ENCODE measurements at places on chromosomes 13 and 19.
A peak's percentile ranks its signal among the peaks of the same experiment; 100 is the strongest.

DNA sequence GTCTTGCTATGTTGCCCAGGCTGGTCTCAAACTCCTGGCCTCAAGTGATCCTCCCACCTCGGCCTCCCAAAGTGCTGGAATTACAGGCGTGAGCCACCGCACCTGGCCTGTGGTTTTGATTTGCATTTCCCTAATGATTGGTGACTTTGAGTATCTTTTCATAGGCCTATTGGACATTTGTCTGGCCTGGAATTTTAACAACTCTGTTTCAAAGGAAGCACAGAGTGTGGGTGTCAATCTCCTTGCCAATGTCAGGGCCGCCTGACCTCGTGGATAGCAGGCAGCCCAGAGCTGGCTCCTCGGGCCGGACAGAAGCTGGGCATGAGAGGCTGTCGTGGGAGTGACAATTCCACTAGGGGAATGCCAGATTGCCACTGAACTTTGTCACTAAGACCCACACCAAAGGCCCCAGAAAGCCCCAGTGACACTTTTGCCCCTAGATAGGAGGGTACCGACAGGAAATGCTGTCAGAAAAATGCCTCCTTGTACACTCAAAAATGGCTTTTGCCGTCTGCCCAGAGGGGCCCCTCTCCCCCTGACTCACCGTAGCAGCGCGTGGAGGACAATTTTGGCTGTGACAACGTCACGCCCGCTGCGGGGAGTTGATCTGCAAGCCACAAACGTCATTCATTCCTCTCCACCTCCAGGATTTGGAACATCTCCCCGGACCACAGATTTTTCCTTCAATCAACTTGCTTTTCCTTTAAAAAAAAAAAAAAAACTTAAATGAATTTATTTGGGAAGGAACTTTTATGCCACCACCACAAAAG is 11.7 kb upstream of the ADGRE5 start:
- peak; percentile 75 for DNase-seq

GRCh38 chr19:5615756-5616327 is 6.7 kb downstream of the SAFB2 start:
- no peak for DNase-seq

DNA sequence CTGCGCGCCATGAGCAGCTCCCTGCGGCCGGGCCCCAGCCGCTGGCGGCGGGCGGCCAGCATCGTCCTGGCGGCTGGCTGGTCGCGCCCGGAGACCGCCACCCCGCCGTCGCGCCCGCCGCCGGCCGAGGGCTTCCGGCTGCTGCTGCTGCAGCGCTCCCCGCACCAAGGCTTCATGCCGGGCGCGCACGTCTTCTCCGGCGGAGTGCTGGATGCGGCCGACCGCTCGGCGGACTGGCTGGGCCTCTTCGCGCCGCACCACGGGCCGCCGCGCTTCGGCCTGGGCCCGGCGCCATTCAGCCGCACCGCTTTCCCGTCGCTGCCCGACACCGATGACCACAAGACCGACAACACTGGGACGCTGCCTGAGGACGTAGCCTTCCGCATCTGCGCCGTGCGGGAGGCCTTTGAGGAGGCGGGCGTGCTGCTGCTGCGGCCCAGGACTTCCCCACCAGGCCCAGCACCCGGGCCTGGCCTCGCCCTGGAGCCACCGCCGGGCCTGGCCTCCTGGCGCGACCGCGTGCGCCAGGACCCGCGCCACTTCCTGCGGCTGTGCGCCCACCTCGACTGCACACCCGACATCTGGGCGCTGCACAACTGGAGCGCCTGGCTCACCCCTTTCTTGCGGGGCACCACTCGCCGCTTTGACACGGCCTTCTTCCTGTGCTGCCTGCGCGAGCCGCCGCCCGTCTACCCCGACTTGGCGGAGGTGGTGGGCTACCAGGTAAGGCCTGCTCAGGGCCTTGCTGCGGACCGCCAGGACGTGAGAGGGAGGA is 518 bp downstream of the NUDT19 start:
- DNase-seq: peak; percentile 77

GRCh38 chr13:110716247-110716515 is 2.7 kb downstream of the ING1 start:
- DNase-seq: no peak

GRCh38 chr13:73162912-73163911 is 104.4 kb downstream of the KLF5 start:
- no peak for DNase-seq

- DNase-seq: no peak
Measured at GRCh38 chr13:113666951-113667701, at the start of gene GRK1. GRK1 (plus strand) TSS chr13:113667219; CDS start chr13:113667387, 168 bp downstream.

- no peak for DNase-seq
Measured at GRCh38 chr13:20074966-20075365, 85.9 kb downstream of the GJA3 start.

DNA sequence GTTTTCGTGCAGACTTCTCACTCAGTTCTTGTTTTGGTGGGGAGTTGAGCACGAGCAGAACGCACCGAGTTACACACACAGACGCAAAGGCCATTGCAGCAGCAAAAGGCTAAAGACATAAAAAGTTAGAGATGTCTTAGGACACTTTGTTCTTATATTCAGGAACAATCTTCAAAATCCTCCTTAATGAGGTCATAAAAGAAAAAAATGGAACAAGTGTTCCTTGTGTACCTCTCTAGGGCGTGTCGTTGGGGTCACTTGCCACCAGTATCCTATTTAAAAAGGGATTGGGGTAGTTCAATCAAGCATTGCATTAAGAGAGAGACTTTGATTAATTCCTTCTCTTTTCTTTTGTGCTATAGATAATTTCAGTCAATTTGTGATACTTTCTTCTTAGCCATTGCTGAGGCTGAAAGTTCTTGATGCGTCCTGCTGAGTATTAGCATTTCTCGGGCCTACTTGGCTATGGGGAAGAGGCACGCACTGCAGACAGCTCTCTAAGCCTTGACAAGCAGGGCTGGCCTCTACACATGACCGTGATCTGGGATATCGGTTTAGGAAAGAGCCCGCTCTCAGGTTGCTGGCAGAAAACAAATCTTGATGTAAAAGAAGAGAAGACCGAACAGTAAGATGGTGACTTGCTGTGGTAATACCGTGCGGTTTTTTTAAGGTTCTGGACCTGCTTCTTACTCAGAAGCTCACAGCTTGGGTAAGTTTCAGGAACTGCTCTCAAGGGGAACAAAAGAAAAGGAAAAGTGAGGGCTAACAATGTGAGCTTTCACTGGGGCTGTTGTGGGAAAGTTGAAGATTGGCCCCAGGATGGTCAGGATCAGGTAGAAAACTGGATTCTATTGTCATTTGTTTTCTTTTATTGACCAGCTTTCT is 223.6 kb downstream of the TM9SF2 start:
- DNase-seq: no peak

GRCh38 chr13:114185182-114185971 is 6.3 kb downstream of the CFAP97D2 start:
- DNase-seq: no peak

- DNase-seq: no peak
Measured at GRCh38 chr19:54696117-54696548, 28.1 kb upstream of the KIR3DL3 start.

DNA sequence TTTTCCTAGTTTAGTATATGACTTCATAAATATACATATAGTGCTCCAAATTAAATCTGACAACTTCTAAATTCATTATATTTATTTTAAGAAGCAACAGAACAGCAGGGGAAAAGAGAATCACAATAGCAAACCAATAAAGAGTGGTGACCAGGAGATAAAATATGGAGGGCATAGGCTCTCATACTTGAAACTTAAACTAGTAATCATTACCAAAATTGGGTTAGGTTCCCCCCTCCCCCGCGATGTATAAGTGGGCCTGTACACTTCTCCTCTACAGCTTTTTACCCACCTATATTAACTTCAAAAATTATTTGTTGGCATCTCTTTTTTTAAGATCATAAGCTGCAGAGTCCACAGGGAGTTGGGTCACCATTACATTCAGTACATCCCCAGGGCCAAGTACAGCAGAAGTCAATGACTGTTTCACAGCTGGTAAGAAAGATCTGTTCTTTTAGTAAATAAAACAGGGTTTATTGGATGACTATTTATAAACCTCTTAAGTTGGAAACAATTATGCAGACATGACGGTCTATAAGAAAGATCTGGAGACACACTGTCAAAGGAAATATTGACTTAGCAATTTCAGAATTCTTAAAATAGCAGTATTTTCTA is 29.4 kb downstream of the KLF12 start:
- DNase-seq: no peak

DNA sequence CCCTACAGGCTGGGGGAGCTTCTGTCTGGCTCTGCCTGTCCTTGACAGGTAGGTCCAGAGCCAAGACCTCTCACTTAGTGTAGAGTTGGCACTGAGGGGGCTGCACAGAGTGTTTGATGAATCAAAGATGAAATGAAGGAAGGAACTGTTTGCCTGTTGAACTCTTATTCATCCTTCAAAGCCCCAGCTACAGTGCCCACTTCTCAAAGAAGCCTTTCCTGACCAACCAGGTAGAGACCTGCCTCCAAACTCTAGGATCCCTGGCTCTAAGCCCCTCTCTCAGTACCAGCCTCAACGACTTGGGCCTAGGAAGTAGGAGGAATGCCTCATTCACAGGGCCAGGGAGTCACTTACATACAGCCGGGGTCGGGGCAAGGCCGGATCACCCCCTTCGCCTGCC is 9.1 kb upstream of the TMEM161A start:
- no peak for DNase-seq

GRCh38 chr19:3979289-3979673 is 6.0 kb downstream of the EEF2 start:
- DNase-seq: no peak

DNA sequence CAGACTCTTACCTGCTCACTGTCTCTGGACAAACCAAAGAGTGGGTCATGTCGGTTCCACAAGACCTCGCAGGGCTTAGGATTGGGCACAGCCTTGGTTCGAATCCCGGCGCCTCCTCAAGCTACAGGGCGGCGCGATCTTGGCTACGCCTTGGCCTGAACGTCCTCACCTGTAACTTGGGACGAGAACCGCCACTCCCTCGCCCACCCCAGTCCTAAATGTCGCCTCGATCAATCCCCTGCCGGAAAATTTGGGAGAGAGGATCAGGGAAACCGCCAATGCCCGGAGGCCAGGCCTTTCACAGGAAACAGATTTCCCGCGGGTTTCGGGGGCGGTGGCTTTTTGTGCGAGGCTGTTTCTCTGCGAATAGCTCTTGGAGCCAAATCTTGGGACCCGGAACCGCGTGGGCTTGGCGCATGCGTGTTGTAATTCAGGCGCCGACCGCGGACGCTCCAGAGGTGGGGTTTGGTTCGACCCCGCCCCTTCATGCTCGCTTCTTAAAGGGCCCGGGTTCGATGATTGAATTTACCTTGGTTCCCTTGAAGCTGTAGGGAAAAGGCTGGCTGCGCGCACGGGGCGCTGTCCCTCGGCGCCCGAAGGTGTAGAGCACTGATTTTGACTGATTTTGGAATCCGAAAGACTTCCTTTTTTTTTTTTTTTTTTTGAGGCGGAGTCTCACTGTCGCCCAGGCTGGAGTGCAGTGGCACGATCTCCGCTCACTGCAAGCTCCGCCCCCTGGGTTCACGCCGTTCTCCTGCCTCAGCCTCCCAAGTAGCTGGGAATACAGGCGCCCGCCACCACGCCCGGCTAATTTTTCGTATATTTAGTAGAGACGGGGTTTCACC is at the start of gene NR2C2AP:
Gene NR2C2AP, minus strand, starts transcription at position 403 of the 845 bp plus-strand sequence. Its CDS starts 354 bp downstream, at position 49.
- peak; percentile 79 for DNase-seq

- no peak for DNase-seq
Measured at GRCh38 chr19:38173291-38174041, 50.6 kb downstream of the DPF1 start.

- DNase-seq: no peak
Measured at GRCh38 chr19:47003611-47004465, 15.8 kb upstream of the NPAS1 start.

- DNase-seq: no peak
Measured at GRCh38 chr13:42064259-42064658, 15.8 kb downstream of the DGKH start.

DNA sequence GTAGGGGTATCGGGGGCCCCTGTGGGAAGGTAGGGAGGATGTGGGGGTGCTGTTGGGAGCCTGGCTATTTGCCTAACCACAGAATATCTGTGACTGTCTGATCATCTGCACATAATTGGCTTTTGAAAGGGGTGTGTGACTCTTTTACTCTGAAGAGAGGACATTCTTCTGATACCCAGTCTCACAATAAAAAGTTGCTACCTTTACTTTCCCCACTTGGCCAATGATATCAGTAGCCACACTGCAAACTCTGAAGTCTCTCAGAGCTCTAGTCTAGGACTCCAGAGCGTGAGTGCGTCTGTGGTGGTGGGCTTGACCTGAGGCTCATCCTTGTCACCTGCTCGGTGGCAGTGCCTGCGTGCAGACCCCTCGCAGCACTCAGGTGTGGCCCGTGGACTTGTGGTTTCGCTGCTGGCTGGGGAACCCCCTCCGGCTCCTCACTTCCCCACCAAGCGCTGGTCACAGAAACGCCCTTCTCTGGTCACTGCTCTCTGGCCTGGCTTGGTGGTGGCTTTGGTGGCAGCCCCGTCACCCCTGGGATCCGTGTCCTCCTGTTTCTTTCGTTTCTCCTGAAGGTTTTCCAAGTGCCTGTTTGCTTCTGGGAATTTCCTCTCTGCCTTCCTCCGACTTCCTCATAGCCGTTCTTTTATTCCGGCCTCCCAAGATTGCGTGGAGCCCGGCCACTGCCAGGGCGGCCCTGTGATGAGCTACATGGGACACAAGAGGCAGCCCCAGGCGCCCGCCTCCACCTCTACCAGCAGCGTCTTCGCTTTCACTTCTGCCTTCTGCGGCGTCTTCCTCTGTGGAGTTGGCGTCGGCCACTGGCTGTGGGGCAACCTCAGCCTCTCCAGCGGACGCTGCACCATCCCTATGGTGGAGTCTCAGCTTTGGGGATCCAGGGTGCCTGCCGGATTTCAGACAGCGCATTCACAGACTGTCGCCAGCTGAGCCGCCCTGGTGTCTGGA is 78.0 kb downstream of the ATP11A start:
- no peak for DNase-seq

- DNase-seq: no peak
Measured at GRCh38 chr19:42102877-42103276, 26.9 kb downstream of the ZNF574 start.

GRCh38 chr13:74217811-74218210 is 83.6 kb upstream of the KLF12 start:
- DNase-seq: no peak

DNA sequence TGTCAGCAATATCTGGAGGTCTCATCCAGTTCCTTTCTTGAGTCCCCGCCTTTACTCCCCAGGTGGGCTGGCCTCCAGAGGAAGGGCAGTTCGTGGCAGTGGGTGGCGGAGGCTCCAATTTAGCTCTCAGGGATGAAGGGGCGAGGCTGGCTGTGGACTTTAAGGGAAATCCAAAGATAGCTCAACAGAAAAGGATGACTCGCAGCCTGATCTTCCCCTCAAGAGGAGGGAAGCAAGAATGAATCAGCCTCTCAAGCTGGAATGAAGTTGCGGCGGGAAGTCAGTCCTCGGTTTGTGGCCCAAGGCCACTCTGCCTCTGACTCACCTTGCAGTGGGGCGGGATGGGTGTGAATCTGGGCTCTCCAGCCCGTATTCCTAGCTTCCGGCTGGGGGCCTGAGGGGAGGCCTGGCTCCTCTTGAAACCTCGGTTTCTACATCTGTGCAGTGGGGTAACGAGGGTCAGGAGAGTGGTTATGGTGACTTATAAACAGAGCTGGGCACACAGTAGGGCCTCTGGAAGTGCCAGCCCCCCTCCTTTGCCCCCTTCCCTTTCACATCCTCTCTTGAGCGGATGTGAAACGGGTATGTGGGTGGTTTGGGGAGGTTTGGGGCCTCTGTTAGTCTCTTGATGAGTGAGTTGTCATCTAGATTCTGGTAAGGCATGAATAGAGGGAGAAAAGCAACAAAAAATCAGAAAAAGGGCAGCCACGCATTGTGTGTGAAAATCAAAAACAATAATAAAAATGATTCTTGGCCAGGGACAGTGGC is 10.5 kb upstream of the SMG9 start:
- DNase-seq: no peak

GRCh38 chr13:28420704-28421103 is 74.2 kb downstream of the FLT1 start:
- no peak for DNase-seq

GRCh38 chr19:51116736-51117286 is 7.9 kb upstream of the SIGLEC9 start:
- peak; percentile 67 for DNase-seq
